T-helper 2 cell treated with Interferon-gamma antibody and Interleukin-4, amounts not matched to agents 5 μg/mL and 100 μg/mL, for 36 hours (primary cell): ENCODE measurements at places on chromosomes 16 and 17.
A peak's percentile ranks its signal among the peaks of the same experiment; 100 is the strongest.

GRCh38 chr17:29444589-29444988, 54.4 kb downstream of the TAOK1 start:
- H3K36me3 ChIP-seq: peaks cover 19% of the 10 kb centered on the region
- no peak for DNase-seq
- no peak overlapping the region for H3K27ac ChIP-seq
- no peaks in the 10 kb centered on the region for H3K27me3 ChIP-seq

DNA sequence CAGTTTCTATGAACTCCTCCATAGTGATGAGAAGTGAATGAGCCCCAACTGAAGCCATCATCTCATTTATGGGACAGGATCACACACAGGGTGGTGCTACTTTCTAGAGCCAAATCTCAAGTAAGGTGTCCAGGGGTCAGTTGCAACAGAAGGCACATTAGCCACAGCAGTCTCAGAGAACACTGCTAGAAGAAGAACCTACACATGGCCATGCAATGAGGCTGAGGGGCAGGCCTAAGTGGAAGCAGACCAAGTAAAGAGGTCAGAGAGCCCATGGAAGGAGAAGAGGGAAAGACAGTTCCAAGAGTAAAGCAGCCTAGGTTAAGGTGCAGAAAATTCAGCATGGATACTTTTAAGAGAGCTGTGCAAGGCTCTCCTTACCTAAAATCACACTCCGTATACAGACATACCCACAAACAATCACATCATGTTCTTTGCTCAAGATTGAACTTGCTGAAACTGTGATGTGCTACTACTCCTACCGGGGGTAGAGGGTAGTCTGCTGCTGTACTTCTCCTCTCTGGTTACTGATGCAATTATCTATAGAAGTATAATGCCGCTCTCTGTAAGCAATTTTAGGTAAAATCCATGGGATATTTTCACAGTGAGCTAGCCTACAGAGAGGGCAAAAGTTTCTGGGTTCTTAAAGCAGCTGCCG, 1.7 kb downstream of the ABCA8 start:
- no peak for DNase-seq
- no peaks in the 10 kb centered on the region for H3K4me1 ChIP-seq
- no peak overlapping the region for H3K4me3 ChIP-seq
- no peaks in the 10 kb centered on the region for H3K27me3 ChIP-seq
- H3K27ac ChIP-seq: no peak overlapping the region

- peaks cover 48% of the 10 kb centered on the region for H3K4me1 ChIP-seq
- H3K27ac ChIP-seq: no peak overlapping the region
- no peak for DNase-seq
- H3K4me3 ChIP-seq: no peak overlapping the region
- no peaks in the 10 kb centered on the region for H3K27me3 ChIP-seq
These were observed 26.9 kb upstream of the COX10 start for GRCh38 chr17:14042411-14042810.

GRCh38 chr16:53995378-53995777, 291.2 kb downstream of the IRX3 start:
- peaks cover 8% of the 10 kb centered on the region for H3K4me1 ChIP-seq
- no peaks in the 10 kb centered on the region for H3K27me3 ChIP-seq
- no peaks in the 10 kb centered on the region for H3K36me3 ChIP-seq
- no peak overlapping the region for H3K27ac ChIP-seq
- H3K4me3 ChIP-seq: no peak overlapping the region

GRCh38 chr17:21125862-21126261, 902 bp upstream of the DHRS7B start:
- peak overlapping the region; percentile 81 for H3K27ac ChIP-seq
- peak; percentile 31 for DNase-seq
- peaks cover 29% of the 10 kb centered on the region for H3K4me1 ChIP-seq
- peaks cover 1% of the 10 kb centered on the region for H3K36me3 ChIP-seq
- peak overlapping the region; percentile 96 for H3K4me3 ChIP-seq

DNA sequence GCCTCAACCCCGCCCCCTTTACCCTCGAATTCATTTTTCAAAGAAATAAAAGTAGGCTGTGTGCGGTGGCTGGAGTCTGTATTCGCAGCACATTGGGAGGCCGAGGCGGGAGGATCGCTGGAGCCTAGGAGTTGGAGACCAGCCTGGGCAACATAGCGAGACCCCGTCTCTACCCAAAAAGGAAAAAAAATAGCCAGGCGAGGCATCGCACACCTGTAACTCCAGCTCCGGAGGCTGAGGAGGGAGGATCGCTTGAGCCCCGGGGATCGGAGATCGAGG, 671 bp upstream of the TOP2A start:
- peaks cover 34% of the 10 kb centered on the region for H3K36me3 ChIP-seq
- H3K4me3 ChIP-seq: peak overlapping the region; percentile 99
- no peak for DNase-seq
- no peaks in the 10 kb centered on the region for H3K27me3 ChIP-seq
- H3K4me1 ChIP-seq: peaks cover 31% of the 10 kb centered on the region
- peak overlapping the region; percentile 97 for H3K27ac ChIP-seq

- peak overlapping the region; percentile 84 for H3K4me3 ChIP-seq
- DNase-seq: peak; percentile 70
- peaks cover 11% of the 10 kb centered on the region for H3K36me3 ChIP-seq
- peaks cover 13% of the 10 kb centered on the region for H3K4me1 ChIP-seq
- H3K27me3 ChIP-seq: no peaks in the 10 kb centered on the region
- H3K27ac ChIP-seq: peak overlapping the region; percentile 91
These were observed 596 bp downstream of the UNKL start for GRCh38 chr16:1413684-1414531.

DNA sequence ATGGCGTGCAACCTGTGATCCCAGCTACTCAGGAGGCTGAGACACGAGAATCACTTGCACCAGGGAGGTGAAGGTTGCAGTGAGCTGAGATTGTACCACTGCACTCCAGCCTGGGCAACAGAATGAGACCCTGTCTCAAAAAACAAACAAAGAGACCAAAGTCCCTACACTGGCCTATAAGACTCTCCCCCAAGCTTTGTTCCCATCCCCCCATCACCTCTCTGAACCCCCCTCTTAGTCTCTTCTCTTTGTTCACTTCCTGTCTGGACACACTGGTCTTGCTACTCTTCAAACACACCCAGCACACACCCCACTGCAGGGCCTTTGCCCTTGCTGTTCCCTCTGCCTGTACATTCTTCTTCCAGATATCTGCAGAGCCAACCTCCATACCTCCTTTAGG, 7.8 kb upstream of the SCNN1B start:
- peaks cover 6% of the 10 kb centered on the region for H3K4me1 ChIP-seq
- H3K36me3 ChIP-seq: no peaks in the 10 kb centered on the region
- DNase-seq: no peak
- peaks cover 14% of the 10 kb centered on the region for H3K27me3 ChIP-seq
- H3K4me3 ChIP-seq: no peak overlapping the region

DNA sequence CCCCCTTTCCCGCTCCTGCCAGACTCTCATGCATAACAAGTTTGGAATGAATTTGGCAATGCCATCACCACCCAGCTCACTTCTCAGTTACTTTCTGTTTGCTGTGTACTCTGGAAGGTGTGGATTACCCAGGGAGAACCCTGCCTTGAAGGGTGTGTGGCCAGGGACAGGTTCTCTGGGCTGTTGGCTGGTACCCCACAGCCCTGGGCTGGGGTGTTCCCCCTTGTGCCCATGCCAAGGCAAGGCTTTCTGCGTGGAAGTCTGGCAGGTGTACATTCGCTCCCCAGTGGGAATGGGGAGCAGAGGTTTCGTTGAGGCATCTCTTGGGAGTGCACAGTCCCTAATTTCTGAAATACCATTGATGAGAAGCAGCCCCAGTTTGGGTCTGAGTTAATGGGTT, 187.7 kb downstream of the CCDC182 start:
- no peaks in the 10 kb centered on the region for H3K36me3 ChIP-seq

DNA sequence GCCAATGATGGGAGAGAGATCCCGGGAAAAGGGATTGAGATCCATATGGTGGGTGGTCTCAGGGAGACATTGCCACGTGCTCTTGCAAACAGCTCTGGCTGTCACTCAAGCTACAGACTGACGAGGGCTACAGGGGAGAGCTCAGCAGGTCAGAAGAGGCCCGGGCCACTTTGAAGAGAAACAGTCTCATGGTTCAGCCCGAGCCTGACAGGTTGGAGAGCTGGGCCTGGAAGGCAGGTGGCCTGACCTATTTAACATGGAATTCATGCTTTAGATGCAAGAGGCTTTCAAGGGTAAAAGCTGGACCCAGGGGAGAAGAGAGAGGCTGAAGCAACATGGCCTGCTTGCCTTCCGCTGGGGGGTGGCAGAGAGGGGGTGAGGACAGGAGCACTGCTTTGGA, 81.0 kb upstream of the BRD7 start:
- no peak overlapping the region for H3K4me3 ChIP-seq
- H3K36me3 ChIP-seq: no peaks in the 10 kb centered on the region
- H3K27me3 ChIP-seq: no peaks in the 10 kb centered on the region
- DNase-seq: no peak
- no peaks in the 10 kb centered on the region for H3K4me1 ChIP-seq

DNA sequence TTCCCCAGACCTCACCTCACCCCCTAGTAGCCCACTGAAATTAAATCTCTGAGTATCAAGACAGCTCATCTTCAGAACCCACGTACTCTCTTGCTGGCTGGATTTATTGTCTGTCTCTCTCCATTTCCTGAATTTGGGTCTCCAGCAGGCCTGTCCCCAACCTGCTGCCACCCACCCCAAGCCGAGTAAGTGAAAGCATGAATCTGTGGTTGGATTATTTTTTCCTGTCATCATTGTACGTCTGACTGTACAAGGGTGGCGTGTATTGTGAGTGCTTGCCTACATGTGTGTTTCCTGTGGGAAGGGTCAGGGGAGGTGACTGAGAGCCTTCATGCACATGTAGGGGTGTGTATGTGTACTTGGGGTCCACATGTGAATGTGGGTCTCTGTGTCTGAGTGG, 5.4 kb downstream of the TNP2 start:
- no peaks in the 10 kb centered on the region for H3K36me3 ChIP-seq
- DNase-seq: peak; percentile 75
- H3K4me1 ChIP-seq: peaks cover 35% of the 10 kb centered on the region
- H3K27me3 ChIP-seq: no peaks in the 10 kb centered on the region
- peak overlapping the region; percentile 59 for H3K4me3 ChIP-seq
- H3K27ac ChIP-seq: peak overlapping the region; percentile 86

- DNase-seq: no peak
- H3K4me3 ChIP-seq: no peak overlapping the region
These were observed 278.4 kb downstream of the PARN start for GRCh38 chr16:14351647-14352046.

DNA sequence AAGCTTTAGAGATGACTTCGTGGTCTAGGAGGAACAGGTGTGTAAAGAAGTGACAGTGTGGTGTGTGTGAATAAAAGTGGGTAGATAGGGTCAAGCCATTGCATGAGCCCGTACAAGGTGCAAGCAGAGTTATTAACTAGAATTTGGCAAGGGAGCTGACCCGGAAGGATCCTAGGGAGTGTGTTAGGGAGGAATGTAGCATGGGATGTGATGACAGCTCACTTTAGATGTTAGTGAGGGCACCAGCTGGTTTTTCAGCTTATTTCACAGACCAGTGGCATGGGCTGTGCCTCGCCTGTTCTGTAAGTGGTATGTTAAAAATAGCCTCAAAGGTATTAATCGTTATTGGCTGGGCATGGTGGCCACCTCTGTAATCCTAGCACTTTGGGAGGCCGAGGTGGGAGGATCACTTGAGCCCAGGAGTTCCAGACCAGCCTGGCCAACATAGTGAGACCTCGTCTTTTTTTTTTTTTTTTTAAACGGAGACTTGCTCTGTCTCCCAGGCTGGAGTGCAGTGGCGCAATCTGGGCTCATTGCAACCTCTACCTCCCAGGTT, 8.3 kb downstream of the ANKRD40CL start:
- DNase-seq: no peak

DNA sequence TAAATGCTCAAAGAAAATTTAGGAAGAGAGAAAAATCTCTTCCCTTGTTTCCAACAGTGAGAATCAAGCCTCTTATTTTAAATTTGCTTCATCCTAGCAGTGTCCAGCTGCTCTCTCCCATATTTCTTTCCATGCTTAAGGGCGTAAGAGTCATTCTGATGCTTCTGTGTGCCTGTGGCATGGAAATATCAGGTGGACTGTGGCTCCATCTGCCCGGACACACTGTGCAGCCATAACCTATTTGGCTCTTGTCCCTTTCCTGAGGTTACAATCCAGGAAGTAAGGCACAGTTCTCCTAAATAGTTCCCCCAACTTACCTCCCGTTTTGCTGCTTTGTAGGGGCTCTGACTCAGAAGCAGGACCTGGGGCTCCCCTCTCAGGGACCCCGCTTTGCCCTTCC, 6.3 kb upstream of the KRT222 start:
- H3K27ac ChIP-seq: no peak overlapping the region
- H3K27me3 ChIP-seq: peaks cover 46% of the 10 kb centered on the region
- H3K4me3 ChIP-seq: no peak overlapping the region
- H3K36me3 ChIP-seq: no peaks in the 10 kb centered on the region
- no peak for DNase-seq

DNA sequence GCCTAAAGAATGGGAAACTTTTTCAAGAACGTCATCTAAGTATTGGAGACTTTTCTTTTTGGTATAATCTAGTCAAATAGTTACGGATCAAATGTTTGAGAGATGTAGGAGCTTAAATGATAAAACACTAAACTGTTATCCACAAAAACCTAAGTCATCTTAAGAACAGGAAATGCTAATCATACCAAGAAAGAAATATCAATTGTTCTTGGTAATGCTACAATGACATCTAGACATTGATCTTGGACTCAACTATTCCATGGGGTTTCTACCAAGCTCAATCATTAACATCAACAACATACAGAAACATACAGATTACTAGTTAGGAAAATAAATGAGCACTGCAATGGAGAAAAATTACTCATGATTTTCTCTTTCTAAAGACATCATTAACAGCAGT, 3.8 kb downstream of the NUDT21 start:
- H3K4me3 ChIP-seq: peak overlapping the region; percentile 43
- peaks cover 46% of the 10 kb centered on the region for H3K36me3 ChIP-seq
- no peaks in the 10 kb centered on the region for H3K27me3 ChIP-seq
- no peak overlapping the region for H3K27ac ChIP-seq
- DNase-seq: no peak

- peaks cover 3% of the 10 kb centered on the region for H3K4me1 ChIP-seq
These were observed 8.6 kb downstream of the SETD1A start for GRCh38 chr16:30966033-30966619.

DNA sequence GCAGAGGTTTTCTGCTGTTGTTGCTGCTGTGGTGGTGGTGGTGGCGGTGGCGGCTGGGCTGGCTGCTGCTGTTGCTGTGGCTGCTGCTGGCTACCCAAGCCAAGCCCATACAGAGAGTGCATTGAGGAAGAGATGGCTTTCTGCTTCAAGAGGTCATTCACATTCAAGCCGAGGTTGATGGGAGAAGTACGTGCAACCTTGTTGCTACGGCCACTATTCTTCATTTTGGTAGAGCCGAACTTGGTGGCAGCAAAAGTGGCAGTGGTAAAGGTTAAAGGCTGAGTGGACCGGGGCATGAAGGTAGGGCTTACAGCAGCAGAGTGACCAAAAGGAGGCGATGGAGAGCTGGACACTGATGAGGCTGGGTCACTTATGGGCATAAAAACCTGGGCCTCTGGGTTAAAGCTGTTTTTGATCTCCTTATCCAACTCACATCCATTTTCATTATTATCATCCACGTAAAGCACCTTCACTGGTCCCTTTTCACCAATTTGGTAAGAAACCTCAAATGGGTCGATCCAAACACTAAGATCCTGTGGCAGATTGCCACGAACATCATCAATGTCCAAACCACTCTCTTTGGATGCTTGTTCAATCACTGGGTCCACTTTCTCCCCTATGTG, 2.8 kb downstream of the TOB1 start:
- H3K27ac ChIP-seq: peak overlapping the region; percentile 2
- peak; percentile 30 for DNase-seq
- peaks cover 20% of the 10 kb centered on the region for H3K36me3 ChIP-seq
- H3K4me3 ChIP-seq: peak overlapping the region; percentile 29
- H3K4me1 ChIP-seq: peaks cover 30% of the 10 kb centered on the region
- H3K27me3 ChIP-seq: no peaks in the 10 kb centered on the region
